Hematopoietic multipotent progenitor cell treated with erythropoietin and hydrocortisone succinate and interleukin-3 and kit ligand, for 17 days (in vitro differentiated cells): ENCODE measurements at places on chromosomes 13 and 19.

DNA sequence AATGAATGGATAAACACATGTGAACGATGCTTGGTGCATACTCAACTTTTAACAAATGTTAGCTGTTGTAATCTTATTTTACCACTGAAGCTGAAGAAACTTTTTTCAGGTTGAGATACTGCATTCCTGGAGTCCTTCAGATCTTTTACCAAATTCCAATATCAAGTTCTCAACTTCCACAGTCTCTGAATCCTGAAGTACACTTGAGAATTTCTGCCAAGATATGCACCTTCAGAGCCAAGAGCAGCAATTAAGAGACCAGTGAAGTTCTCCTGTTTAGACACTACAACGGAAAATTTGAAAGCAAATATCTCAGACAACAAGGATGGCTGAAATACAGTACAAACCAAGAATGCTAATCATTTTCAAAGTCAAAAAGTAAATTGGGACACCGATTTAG lies 84.6 kb upstream of the MTIF3 start:
- no peak for DNase-seq

DNA sequence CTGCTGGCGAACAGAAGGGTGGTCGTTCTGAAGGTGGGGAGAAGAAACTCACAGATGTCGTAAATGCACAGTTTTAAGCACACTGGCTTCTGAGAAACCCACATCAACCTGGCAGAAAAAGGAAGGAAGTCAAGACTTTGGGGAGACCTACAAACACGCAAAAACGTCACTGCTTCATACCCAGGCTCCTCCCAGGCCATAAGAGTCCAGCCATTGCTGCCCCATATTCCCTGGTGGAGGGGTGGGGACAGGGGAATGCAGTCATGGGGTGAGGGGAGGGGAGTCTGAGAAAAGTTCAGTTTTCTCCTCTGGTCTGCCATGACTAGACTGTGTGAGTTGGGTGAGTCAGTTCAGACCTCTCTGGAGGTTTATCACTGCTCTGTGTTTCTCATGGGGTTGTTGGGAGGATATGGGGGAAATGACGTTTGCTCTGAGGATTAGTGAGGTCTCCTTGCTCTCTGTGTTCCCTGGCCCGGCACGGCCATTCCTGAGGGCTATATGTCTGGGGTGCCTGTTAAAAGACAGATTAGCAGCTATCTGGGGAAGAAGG lies 139.0 kb downstream of the FLT1 start:
- no peak for DNase-seq

- peak; percentile 81 for DNase-seq
Measured at GRCh38 chr19:33778089-33778791, 18.4 kb upstream of the KCTD15 start.

DNA sequence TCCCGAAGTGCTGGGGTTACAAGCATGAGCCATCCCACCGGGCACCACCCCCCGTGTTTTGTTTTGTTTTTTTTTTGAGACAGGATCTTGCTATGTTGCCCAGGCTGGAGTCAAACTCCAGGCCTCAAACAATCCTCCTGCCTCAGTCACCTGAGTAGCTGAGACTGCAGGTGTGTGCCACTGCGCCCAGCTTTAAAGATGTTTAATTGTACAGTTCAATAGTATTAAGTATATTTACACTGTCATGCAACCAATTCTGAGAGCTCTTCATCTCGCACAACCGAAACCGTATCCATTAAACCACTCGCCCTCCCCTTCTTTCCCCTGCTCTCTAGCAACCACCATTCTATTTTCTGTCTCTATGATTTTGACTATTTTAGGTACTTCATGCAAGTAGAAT lies 15.6 kb downstream of the NUCB1 start:
- DNase-seq: no peak

DNA sequence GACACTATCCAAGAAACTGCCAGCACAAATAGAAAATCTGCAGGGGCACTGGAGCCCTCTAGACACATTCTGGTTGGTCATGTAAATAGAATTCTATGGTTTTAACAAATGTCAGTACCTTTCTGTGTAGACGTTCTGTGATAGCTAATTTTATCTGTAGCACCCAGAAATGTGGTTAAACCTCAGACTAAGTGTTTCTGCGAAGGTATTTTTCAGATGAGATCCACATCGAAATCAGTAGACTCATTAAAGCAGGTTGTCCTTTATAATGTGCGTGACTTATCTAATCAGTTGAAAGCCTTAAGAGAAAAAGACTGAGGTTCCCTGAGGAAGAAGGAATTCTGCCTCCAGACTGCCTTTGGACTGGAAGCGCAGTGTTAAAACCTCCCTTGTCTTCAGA lies 922.9 kb downstream of the EFNB2 start:
- no peak for DNase-seq

DNA sequence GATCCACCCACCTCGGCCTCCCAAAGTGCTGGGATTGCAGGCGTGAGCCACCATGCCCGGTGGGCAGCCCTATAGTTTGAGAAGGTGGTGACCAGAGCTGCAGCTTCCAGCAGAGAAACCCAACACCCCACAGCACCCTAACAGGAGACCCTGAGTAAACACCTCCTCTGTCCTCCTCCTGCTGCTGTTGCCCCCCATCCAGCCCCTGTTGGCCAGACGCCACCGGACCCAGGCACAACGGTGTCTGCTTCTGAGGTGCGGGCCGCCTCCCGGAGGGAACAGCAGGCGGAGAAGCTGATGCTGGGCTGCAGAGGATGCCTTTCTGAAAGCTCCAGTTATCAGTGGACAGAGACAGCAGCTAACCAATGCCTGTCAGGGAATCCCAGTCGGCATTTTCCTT lies 175.5 kb downstream of the COL4A1 start:
- no peak for DNase-seq

- DNase-seq: no peak
Measured at GRCh38 chr13:111627596-111627995, 307.2 kb downstream of the TEX29 start.

DNA sequence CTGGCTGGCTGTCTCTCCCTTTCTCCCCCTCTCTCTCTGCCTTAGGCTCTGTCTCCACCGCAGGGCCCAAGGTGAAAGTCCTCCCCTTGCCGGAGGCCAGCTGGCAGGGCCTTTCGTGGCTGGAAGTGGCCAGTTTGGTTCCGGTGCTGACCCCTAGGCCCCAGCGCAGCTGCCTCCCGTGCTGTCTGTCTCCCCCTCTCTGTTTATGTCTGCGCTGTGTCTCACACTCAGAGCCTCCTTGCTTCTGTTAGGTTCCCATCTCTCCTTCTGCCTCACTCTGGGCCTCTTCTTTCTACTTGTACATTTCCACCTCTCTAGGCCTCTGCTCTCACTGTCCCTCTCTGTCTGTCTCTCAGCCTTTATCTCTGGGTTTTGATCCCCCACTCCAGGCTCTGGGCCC lies 13.1 kb downstream of the CCDC97 start:
- peak; percentile 38 for DNase-seq

DNA sequence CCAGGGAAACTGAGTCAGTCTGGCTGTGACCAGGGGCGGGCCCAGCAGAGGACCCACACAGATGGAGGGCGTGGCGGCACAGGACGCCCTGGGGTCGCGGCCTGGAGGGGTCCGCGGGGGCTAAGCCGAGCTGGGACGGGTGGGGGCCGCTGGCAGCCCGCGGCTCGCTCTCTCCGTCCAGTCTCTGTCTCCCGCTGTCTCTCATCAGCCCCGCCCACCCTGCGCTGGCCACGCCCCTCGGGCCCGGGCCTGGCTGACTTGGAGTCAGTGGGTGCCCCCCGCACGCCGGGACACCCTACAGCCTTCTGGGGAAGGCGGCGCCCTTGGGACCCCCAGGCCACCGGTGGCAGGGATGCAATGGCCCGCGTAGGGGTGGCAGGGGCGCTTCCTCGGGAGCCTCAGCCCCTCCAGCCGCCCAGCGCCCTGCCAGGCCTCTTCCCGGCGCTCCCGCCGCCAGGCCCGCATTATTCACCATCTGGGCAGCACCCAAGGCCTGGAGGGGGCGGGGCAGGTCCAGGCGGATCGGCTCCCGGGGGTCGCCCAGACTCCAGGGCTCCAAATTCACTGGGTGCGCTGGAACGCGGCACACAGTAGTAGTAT lies at the start of gene TBXA2R:
TBXA2R (minus strand) TSS at position 186 of the 600 bp plus-strand sequence. CDS start 6,241 bp downstream, outside the sequence.
- DNase-seq: no peak

GRCh38 chr13:59012731-59013130 lies 1151.0 kb downstream of the DIAPH3 start:
- no peak for DNase-seq

GRCh38 chr13:35157143-35157755 lies 215.2 kb downstream of the NBEA start:
- DNase-seq: no peak

DNA sequence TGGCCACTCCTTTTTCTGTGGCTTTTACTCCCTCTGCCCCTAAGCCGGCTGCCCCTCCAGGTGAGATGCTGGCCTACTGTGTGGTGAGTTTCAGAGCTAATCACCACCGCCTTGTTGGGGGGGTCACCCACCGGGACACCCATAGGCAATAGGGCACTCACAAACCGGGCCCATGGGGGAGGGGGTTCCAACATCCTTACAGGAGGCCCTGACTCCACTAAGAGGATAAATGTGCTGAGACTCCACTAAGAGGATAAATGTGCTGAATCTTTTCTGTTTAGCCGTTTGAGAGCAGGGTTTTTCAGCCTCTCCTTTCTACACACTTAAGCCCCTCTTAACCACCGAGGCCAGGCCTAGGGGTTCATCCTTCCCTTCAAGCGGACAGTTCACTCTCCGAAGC lies 73.7 kb downstream of the SLC15A1 start:
- DNase-seq: no peak

GRCh38 chr13:26255115-26255514 lies 1.2 kb downstream of the CDK8 start:
- no peak for DNase-seq

GRCh38 chr13:67137044-67137735 lies 92.9 kb downstream of the PCDH9 start:
- DNase-seq: no peak

GRCh38 chr19:531753-532560 lies at the start of gene CDC34:
Gene CDC34 (plus strand): TSS chr19:531760. CDS start chr19:531932, 172 bp downstream.
- DNase-seq: peak; percentile 48

GRCh38 chr13:93736081-93736480 lies 509.5 kb downstream of the GPC6 start:
- DNase-seq: no peak

DNA sequence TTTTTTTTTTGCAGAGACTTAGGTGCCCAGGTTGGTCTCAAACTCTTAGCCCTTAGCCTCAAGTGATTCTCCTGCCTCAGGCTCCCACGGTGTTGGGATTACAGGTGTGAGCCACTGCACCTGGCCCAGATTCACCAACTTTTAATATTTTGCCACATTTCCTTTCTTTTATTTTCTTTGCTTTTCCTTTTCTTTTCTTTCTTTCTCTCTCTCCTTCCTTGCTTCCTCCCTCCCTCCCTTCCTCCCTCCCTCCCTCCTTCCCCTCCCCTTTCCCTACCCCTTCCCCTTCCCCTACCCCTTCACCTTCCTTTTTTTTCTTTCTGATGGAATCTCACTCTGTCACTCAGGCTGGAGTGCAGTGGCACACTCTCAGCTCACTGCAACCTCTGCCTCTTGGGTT lies 35.3 kb downstream of the BICRA start:
- DNase-seq: no peak

DNA sequence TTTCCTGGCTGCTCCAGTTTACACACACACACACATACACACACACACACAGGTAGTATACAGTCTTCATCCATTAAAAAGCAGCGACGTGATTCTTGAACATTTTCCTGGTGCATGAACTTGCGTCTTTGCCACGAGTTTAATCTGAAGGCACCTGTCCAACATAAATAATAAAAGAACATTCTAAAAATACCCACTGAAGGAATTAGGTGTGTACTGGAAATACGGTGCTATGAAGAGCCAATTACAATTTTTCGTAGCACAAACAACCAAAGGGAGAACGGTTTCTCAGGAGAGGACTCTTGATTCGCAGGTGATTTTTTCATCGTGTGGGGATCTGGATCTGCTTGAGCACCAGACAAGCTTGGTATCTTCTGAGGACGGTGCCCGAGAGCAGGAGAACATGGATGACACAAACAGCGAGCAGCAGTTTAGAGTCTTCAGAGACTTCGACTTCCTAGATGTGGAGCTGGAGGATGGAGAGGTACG lies 61.2 kb downstream of the ZAR1L start:
- no peak for DNase-seq

DNA sequence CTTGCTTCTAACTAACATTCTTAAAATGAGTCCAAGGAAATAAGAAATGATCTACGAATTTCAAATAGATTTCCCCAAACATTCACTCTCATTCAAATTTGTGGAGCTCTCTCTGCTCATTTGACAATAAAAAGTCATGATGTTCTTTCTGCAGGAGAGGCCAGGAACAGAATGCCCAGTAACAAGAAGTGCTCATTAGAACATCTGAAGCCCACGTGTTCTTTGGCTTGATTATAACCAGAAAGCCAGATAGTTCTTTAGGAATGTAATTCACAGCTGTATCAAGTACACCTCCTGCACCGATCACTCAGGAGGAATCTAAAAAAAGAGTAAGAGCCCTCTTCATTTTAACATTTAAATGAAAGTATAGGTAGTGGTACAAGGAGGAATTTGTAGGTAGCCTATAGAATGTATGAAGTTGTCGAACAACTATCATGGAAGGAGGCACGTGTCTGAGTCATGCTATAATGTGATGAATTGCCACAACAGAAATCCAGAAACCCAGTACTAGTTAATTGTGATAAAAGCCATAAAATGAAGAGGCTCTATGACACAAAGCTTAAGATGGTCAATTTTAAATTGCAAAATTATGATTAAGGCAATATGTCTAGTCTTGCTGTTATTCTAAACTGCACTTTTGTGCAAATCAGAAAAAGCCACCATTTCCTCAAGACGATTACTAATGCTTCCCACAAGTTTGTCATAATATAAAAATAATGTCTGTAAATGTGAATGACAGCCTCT lies 12.8 kb downstream of the MEDAG start:
- DNase-seq: no peak

GRCh38 chr13:81406639-81407292 lies 1065.8 kb upstream of the SPRY2 start:
- no peak for DNase-seq

GRCh38 chr13:75636436-75637180 lies 478 bp downstream of the LMO7 start:
- DNase-seq: no peak

GRCh38 chr13:70613295-70613694 lies 505.0 kb upstream of the KLHL1 start:
- DNase-seq: no peak

GRCh38 chr19:42246143-42246921 lies 3.9 kb upstream of the GSK3A start:
- peak; percentile 14 for DNase-seq

DNA sequence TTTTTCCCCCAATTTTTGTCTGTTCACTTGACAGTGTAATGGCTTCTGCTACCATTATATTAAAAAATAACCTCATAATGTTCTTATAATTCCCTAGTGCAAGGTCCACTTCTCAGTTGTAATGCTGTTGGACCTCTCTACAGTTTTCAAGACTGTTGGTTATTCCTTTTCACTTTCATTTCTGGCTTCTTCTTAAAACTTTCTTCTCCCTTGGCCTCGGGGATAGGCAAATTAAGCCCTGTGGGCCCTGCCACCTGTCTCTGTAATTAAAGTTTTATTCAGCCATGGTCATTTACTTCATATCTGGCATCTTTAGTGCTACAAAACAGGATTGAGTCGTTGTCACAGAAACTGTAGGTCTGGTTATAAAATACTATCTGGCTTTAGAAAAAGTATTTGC lies 313.5 kb downstream of the KLF12 start:
- DNase-seq: no peak

GRCh38 chr13:21060338-21061028 lies 903 bp downstream of the LATS2 start:
- no peak for DNase-seq

- DNase-seq: no peak
Measured at GRCh38 chr13:94495806-94496205, 16.3 kb upstream of the DCT start.
